ENCODE measurements at places on chromosomes 1 and 21. TPM values are rescaled to one million over a fixed set of nuclear protein-coding genes. Genes with fewer than 3 reads are reported as not detected.

S100A7 gene
- total RNA-seq, result not detected

SPRR2A gene
- not detected for total RNA-seq

TOE1 gene
- total RNA-seq, result 4.4 TPM

FGR gene
- total RNA-seq, result 1.7 TPM

Data from temporal lobe (tissue), 4 donors.